CD4-positive, alpha-beta T cell treated with Interleukin-4 for 1 hour (primary cell): ENCODE measurements at places on chromosomes 1 and 21.

DNA sequence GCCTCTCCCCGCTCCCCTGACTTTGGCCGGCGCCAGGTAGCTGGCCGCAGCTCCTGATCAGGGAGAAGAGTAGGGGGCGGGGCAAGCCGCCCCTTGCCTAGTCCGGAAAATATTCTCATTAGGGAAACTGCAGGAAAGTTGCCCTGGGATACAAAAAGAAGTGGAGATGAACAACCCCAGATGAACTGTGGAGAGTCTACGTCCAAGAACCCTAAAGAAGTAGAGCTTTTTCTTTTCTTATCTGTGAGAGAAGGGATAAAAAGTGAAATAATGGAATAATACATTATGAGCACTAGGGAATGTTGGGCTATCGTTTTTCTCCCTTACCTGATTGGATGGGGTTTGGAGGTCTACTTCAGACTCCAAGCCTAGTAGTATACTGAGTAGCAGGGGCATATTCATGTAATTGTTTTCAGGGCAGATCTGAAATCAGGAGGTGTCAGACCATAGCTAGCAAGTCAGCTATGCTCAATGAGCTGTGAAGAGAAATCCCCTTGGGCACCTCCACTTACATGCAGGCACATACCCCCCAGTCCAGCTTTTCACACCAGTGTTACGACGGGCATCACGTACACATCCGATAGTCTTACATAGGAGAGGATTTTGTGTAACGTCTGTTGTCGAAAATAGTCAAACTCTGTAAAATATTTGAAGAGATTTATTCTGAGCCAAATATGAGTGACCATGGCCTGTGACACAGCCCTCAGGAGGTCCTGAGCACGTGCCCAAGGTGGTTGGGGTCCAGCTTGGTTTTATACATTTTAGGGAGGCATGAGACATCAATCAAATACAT lies 1.7 kb upstream of the DUSP10 start:
- peak; percentile 44 for DNase-seq

GRCh38 chr1:233435622-233436021 lies 108.1 kb downstream of the MAP3K21 start:
- DNase-seq, result no peak

DNA sequence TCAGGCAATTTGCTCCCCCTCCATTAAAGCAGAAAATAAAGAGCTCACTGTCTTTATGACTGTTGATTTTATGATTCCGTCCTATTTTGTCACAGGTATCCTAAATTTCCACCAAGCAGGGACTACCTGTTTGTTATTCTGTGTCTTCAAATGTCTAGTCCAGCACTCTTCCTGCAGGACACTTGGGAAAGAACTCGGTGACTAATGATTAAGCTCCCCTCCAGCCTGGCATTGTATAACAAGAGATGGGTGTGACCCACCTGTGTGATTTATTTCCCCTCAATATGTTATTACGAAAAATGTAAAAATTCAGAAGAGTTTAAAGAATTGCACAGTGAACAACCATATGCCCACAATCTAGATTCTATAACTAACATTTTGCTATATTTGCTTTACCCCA lies 42.9 kb upstream of the LRRN2 start:
- no peak for DNase-seq

DNA sequence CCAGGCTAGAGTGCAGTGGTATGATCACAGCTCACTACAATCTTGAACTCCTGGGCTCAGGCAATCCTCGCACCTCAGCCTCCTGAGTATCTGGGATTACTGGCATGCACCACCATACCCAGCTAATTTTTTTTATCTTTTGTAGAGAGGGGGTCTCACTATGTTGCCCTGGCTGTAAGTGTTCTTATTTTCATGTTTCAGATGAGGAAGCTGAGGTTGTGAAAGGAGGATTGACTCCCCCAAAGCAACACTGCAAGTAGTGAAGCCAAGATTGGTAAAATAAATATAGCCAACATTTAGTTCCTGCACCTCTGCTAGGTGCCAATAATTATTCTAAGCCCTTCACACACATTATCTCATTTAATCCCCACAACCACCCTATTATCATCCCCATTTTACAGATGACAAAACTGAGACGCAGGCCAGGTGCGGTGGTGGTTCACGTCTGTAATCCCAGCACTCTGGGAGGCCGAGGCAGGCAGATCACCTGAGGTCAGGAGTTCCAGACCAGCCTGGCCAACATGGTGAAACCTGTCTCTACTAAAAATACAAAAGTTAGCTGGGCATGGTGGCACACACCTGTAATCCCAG lies 2.1 kb downstream of the PMVK start:
- DNase-seq, result no peak

DNA sequence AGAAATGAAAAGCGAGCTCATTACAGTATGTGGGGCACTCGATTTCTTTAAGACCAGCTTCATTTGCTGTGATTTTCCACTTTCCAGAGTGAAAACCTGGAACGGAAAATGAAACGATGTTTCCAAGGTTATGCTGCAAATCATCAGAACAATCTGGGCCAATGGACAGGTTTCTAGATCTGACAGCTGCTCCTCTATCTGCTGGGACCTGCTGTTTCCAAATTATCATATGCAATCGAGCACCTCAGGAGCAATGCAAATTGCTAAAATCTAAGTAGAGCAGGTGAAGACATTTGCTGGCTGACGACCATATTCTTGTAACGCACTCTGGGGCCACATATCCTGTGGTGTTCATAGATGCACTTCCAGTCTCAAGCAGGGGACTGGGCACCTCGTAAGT lies 39.7 kb upstream of the TIAM1 start:
- DNase-seq, result no peak

- DNase-seq, result no peak
Observed at GRCh38 chr1:201448990-201449389, 20.0 kb downstream of the PHLDA3 start.

DNA sequence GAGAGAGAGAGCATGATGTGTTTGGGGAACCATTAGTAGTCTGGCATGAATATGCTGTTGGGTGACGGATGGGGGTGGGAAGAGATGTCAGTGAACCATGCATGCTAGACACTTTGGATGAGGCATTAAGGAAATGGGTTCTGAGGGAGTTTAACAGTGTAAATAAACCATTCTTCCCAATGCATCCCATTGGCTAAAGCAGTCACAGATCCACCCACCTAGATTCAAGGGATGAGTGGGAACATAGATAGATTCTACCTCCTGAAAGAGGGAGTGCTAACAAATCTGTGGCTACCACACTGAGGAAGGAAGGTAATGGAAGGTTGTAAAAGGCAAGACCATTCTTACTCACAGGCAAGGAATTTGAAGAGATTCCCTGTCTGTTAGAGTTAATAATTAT lies 129.8 kb upstream of the CACNA1E start:
- no peak for DNase-seq

GRCh38 chr1:45008076-45008475 lies 3.0 kb downstream of the HECTD3 start:
- DNase-seq, result no peak

GRCh38 chr1:39352881-39353280 lies 138.6 kb upstream of the BMP8A start:
- no peak for DNase-seq

GRCh38 chr1:208631092-208631491 lies 386.9 kb upstream of the PLXNA2 start:
- DNase-seq, result no peak

GRCh38 chr1:229229137-229229720 lies 41.7 kb upstream of the RAB4A start:
- no peak for DNase-seq

- DNase-seq, result no peak
Observed at GRCh38 chr1:20029178-20029912, 40.6 kb upstream of the PLA2G5 start.

DNA sequence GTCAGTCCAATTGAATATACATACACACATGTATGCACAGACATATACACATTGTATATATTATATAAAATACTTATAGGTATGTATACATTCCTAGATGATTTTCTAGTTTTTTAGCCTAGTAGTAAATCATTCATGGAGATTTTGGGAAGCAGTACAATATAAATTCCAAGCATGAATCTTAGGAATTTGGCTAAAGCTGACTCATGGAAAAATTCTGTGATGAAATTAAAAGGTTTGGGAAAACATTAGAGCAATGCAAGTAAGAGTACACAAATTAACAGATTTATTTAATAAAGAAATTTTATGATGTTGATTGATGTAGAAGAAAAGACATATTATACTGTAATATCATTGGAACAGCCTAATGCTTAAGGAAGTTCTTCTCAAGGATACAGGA lies 43.7 kb upstream of the PTGFR start:
- DNase-seq, result no peak

- no peak for DNase-seq
Observed at GRCh38 chr1:245765230-245766000, 610.6 kb downstream of the KIF26B start.

- DNase-seq, result no peak
Observed at GRCh38 chr1:207286786-207287468, 34.6 kb upstream of the CD55 start.

DNA sequence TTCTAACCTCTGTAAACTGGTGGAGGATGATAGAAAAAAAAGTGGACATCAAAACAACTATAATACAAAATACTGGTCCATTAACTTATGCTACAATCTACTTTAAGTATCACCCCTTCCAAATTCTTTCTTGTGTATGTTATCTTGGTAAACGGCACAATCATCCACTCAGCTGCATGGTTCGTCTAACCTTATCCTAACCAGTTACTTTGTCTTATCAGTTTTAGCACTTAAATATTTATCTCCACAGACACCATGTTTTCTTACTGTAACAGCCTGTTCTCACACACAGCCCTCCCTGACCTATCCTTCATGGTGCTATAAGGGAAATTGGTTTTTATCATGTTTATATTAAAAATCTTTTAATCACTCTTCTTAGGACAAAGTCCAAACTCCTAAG lies 157.2 kb downstream of the PTGER3 start:
- no peak for DNase-seq

- no peak for DNase-seq
Observed at GRCh38 chr1:19949016-19949415, 25.6 kb upstream of the PLA2G2E start.

DNA sequence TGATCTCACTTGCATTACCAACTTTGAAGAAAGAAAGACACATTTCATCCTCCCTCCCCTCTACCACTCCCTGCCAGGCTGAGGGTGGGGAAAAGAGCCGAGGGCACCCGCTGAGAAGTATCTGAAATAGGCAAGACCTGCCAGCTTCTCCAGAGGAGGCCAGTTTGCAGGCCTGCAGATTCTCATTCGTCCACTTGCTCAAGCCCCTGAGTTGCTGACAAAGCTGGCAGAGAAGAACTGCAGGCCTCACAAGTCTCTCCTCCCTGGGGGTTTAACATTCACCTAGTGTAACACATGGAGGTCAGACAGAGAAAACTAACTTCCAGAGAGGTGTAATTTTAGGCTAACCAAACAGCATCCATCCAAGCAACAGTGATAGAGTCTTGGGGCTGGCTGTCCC lies 376.4 kb downstream of the HHAT start:
- DNase-seq, result no peak

- no peak for DNase-seq
Observed at GRCh38 chr1:169586067-169586394, 250 bp downstream of the F5 start.

DNA sequence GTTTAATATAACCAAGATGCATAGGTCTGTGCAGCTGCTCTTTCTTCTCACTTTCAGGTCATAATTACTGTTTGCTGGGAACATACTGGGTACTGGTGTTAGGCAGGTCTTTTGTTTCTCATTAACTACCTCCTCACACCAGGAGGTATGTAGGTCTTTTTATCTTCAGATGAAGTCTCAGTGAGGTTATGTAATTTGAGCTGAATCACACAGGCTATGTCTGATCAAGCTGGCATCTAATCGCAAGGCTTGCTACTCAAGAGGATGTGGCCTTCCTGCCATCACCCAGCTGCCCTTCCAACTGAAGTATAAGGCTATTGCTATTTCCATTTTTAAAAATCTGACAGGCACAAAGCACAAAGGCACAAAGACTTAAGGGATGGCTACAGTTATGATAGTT lies 96.4 kb downstream of the RUNX1 start:
- DNase-seq, result no peak

GRCh38 chr1:25451908-25452307 lies 21.2 kb downstream of the MACO1 start:
- no peak for DNase-seq

DNA sequence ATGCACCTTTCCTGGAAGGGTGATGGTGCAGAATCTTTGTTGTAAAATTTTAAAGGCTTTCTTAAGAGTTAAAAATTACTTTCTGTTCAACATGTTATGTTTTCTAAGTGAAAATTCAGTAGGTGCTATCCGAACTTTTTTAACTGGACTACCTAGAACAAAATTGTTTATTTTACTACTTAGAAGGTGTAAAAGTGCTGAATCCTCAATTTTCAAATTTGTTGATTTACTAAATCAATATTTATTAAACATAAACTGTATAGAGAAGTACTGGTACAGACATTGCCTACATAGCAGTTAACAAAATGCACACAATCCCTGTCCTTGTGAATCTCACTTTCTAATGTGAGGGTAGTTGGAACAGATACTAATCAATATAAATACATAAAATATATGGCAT lies 277.5 kb downstream of the CTH start:
- DNase-seq, result no peak

- DNase-seq, result no peak
Observed at GRCh38 chr1:212816567-212817278, 25.0 kb downstream of the TATDN3 start.

GRCh38 chr1:177660188-177660587 lies 309.7 kb downstream of the SEC16B start:
- no peak for DNase-seq

DNA sequence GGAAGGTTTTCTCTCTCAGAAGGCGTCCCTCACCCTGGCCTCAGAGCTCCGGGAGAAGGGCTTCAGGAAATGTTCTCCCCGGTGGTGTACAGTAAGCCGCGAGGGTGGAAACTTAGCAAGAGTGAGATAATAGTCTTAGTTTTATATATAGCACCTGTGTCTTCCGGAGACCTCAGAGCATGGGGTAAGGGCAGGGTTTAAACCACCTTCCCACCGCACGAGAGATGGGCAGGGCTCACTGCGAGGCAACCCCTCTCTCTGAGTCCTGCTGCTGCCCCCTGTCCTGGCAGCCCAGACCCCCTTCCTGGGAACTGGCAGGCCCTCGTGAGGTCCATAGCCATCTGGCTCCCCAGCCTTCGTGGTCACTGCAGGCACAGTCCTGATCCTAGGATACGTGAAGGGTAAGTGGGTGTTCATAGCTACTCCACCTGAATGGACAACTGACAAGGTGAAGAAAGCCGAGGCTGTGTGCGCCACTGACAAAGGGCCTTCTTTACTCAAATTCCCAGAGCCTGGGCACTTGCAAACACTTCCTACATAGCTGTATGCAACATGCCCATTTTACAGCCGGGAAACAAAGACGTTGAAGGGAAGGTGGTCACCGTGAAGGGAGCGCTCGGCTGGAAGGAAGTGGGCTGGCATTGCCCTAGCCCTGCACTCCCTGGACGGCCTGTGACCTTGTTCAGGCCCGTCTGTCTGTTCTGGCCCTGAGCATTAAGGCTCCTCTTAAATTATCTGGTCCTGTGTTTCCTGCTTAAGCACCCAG lies 26.9 kb downstream of the ITPKB start:
- peak; percentile 68 for DNase-seq

DNA sequence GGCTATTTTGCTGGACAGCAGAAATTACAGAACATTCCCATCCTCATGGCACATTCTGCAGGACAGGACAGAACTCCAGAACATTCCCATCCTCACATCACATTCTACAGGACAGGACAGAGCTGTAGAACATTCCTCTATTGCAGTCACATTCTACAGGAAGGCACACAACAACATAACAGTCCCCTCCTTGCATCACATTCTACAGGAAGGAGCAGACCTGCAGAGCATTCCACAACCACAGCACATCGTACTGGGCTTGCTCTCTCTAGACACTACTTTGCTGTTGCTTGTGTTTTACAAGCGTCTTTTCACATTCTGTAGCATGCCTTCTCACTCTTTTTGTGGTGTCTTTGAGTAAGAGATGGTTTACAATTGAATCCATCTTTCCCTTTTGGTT lies 26.8 kb upstream of the ABCB10 start:
- no peak for DNase-seq
